ENCODE measurements at places on chromosomes 4 and X.

GRCh38 chr4:78624048-78624447 lies 72.5 kb downstream of the ANXA3 start:
- DNase-seq, result no peak

DNA sequence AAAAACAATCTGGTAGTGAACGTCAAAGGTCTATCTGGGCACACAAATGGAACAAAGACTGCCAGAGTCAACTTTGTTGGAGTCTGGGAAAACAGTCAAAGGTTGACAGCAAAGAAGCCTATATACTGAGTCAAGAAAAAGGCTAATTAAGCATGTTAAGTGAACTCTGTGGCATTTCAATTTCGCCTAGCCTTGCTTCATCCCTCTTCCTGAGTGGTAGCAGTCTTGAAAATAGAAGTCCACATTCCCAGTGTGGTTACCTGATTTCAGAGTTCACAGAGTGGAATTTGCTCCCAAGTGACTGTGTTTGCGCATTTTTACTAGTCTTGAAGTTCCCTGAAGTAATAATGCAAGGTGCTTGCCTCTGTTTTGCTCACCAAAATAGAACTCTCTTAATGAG lies 760.0 kb downstream of the FSTL5 start:
- DNase-seq, result no peak

DNA sequence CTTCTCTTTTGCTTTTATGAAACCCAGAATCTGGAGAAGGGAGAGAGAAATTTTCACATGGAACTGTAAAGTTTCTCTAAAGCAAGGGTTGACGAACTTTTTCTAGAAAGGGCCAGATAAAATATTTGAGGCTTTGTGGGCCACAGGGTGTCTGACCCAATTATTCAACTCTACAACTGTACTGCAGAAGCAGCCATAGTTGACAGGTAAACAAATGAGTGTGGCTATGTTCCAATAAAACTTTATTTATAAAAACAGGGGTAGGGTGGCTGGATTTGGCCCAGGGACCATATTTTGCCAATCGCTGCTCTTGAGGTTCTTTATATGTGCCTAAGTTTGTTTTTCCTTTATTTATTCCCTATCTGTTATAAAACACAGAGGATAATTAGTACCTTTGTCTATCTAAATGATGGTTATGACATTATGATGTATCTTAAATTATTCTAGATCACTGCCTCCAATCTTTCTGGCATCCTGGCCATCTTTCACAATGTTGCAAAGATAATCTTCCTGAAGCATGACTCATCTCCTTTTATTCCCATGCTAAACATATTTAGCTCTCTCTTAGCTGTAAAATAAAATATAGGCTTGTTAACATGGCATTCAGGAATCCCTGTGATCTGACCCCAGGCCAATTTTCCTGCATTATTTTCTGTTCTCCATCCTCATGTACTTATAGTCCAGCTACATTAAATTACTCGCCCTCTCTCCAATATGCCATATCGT lies 106.8 kb upstream of the CBLL2 start:
- no peak for DNase-seq

GRCh38 chr4:1072830-1073446 lies 40.4 kb downstream of the RNF212 start:
- peak; percentile 39 for DNase-seq

DNA sequence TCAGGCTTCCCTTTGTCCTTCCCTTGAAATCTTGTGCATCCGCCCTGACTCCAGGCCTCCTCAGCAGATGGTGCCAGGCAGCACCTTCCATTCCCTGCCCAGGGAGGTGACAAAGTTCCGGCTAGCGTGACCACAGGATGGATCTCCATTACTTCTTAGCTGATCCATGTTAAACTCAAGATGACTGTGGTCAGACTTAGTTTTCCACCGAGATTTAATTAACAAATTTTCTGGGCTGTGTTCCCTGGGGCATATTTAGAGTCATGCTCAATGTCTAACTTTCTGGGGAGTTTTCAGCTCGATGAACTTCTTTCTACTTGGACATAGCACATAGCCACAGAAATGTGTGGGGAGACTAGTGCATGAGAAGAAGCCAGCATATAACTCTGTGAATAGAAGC lies 215.1 kb upstream of the SFRP2 start:
- DNase-seq, result no peak
